ENCODE measurements at places on chromosomes 13 and 19.

- DNase-seq = no peak
Observed at GRCh38 chr19:33247441-33247819, 21.8 kb upstream of the SLC7A10 start.

- no peak for DNase-seq
Observed at GRCh38 chr13:33296793-33297425, 11.4 kb upstream of the STARD13 start.

DNA sequence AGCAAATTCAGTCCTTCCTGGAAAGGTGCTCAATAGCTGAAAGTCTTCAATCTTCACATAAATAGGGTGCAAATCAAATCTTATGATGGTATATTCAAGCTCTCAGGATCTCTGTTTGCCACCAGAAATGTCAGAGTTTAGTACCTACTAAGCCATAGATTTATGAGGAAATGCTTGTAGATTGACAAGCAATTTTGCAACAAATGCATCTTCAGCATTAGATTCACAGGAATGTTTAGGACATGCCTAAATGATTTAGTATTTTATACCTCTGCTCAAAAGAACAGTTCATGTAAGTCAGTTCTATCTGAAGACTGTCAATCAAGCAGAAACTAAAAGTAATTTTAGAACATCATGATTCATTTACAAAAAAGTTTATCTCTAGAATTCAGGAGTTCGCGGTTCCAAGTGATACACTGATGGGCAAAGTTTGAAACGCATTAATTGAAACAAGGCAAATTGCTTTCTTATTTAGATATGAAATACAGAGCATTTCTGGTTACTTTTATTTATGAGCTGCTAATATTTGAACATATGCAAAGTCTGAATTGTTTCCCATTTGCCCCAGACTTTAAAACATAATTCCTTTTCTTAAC lies 65.7 kb downstream of the DACH1 start:
- no peak for DNase-seq

- DNase-seq = no peak
Observed at GRCh38 chr13:32938314-32938713, 77.9 kb upstream of the KL start.

DNA sequence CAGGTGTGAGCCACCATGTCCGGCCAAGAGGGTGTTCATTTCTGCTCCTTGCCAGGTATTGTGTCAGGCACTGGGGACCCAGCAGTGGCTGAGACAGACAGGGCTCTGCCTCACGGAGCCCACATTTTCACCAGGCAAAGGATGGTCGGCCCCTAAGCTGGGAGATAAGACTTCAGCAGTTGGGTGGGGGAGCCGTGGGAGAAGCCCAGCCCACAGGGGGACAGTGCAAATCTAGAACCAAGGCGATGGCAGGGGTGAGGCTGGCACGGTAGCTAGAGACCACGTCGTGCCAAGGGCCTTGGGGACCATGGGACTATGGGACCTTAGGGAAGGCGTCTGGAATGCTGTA lies 8.3 kb downstream of the LSR start:
- no peak for DNase-seq

Measured in left forelimb (tissue), 1 donor.